Anterior cingulate cortex (tissue), 58 donors: ENCODE measurements at places on chromosomes 6 and 20.

GRCh38 chr6:167047554-167047953 is 48.4 kb downstream of the CEP43 start:
- DNase-seq: no peak

- no peak for DNase-seq
Observed at GRCh38 chr6:74609871-74610270, 596.0 kb downstream of the COL12A1 start.

GRCh38 chr6:110282412-110282811 is 75.7 kb downstream of the METTL24 start:
- no peak for DNase-seq

GRCh38 chr6:157648561-157648960 is 174.5 kb upstream of the SNX9 start:
- no peak for DNase-seq

DNA sequence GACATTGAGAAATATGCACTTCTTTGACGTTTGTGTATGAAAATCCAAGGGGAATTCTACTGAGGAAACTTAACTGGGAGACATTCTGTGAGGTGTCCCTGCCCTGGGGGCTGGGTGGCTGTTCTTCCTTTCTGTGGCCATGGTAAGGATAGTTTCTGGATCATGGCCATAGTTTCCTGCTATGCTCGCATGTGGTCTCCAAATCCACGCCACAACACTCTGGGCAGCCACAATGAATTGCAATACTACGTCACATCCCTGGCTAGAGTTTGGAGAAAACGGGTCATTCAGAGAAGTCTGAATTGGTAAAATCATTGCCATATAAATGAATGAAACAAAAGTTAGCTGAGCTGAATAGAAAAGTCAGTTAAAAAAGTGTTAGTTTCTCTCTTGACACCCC is 230.6 kb downstream of the UTRN start:
- no peak for DNase-seq

- DNase-seq: no peak
Observed at GRCh38 chr6:142302421-142303175, 791 bp downstream of the ADGRG6 start.
